HAP-1 (cell line): ENCODE measurements at places on chromosomes 12 and 14.
A peak's percentile ranks its signal among the peaks of the same experiment; 100 is the strongest.

DNA sequence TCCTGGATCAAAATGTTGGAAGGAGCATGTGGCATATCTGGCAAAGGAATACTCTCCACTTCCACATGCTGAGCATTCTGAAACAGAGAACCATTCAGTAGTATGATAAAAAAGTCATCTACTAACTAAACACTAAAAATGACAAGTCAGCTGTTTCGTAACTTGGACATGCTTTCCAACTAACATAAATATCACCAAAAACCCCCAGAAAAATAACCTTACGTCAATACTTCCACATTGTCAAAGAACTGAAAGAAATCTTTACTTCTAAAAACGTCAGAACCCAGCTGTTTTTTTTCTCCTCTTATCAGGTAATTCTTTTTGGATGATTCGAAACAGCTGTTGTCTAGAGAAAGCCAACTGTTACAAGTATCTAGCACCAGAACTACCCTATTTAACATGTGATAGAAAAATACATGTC is 8.2 kb downstream of the WBP11 start:
- no peak for DNase-seq

GRCh38 chr12:95034750-95035149 is 31.3 kb upstream of the NDUFA12 start:
- DNase-seq: no peak

DNA sequence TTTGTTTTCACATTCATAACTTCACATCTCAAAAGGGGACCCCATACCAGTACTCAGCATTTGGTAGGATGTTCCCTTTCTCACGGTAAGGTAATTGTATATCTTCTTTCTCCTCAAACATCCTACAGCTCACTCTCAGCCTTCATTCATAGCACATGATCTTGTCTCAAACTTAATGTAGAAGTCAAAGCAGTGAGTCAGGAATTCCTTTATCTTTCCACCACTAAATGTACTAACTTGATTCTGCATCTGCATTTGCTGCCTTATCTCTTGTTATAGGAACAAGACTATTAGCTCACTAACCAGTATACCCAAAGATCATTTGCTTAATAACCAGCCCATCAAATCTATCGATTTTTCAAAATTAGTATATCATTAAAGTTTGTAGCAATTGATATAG is 22.9 kb downstream of the CPSF2 start:
- no peak for DNase-seq

DNA sequence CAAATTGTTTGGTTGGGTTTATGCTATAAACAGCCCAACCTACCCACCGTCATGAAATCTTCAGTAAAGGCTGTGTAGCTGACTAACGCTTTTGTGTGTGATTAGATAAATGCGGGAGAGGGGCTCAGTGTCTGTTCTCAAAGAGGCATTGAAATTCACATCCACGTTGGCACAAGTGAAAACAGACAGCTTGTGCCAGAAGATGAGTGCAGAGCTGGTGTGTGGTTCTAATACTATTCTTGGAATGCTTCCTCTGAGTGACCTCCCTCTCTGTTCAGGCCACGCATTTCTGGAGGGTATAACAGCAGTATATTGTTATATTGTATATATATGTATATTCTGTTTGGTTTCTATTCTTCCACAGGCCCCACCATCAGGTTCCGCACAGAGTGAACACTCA is 263.8 kb downstream of the APAF1 start:
- DNase-seq: no peak

GRCh38 chr12:60644076-60644475 is 1048.2 kb downstream of the SLC16A7 start:
- no peak for DNase-seq

- DNase-seq: no peak
Observed at GRCh38 chr12:113196990-113197389, 11.5 kb downstream of the RITA1 start.

- DNase-seq: no peak
Observed at GRCh38 chr14:105659935-105660527, 133.6 kb downstream of the TMEM121 start.

DNA sequence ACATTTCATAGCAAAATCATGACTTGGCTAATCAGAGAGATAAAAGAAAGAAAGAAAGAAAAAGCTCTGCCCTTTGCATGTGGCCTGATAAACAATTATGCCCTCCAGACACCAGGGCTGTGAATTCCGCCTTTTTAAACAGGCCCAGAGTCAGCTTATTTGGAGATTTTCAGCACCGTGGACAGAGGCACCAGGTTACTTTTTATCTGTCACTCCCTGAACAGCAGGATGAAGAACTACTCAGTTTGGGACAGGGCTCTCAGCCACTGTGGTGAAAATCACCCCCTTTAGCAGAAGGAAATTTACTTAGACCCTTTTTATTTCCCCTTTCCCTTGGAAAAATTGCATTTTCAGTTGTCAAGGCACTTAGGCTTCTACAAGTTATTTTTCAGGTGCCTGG is 359.9 kb downstream of the NRXN3 start:
- DNase-seq: peak; percentile 54

DNA sequence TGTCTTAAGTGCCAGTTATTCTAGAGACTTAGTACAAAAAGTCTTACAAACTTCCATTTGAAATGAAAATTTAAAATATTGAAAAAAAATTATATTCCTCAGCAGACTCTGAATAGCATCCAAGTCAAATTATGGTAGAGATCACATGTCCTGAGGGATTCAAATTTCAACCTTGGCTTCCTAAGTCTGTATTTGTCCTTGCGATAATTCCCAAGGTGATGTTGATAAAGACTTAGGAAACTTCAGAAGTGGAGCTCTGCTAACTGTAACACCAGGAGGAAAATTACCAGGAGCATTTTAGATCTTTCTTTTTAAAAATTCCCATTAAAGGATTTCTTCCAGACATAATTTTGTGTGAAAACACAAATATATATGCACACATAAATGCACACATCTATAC is 178.3 kb downstream of the IPO8 start:
- DNase-seq: no peak
